ENCODE measurements at places on chromosomes 6 and 20.

DNA sequence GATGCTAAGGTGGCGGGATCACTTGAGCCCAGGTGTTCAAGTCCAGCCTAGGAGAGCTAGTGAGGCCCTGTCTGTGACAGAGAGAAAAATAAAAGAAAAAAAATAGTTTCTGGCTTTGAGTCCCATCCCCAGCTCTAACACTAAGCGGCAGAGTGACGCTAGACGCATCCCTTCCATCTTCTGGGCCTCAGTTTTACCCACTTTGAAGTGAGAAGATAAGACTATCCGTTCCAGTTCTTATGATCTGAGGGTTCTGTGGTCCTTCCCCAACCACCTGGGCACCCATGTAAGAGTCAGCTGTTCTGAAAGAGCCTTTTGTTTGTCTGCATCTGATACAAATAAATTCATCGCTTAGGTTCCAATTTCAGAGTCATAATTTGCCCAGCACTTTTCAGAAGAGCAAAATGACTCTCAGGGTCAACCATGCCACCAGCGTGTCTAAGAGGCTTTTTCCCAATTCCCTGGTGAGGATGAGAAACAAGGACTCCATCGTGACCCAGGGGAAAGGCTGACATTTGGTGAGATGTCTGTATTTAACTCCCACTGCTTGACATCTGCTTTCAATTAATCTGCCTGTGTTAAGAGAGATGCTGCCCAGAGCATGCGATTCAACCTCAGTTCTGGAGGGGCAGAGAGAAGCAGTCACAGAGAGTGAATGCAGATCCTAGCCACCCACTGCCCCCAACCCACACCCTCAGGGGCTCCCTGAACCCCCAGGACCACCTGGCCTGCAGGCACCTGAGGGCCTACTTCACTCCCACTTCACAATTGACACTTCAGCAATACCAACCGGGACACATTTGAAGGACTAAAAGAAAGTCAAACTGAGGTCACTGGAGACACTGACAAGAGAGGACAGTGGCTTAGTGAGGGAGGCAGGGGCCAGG, 131.6 kb upstream of the TOP1 start:
- no peak for DNase-seq

DNA sequence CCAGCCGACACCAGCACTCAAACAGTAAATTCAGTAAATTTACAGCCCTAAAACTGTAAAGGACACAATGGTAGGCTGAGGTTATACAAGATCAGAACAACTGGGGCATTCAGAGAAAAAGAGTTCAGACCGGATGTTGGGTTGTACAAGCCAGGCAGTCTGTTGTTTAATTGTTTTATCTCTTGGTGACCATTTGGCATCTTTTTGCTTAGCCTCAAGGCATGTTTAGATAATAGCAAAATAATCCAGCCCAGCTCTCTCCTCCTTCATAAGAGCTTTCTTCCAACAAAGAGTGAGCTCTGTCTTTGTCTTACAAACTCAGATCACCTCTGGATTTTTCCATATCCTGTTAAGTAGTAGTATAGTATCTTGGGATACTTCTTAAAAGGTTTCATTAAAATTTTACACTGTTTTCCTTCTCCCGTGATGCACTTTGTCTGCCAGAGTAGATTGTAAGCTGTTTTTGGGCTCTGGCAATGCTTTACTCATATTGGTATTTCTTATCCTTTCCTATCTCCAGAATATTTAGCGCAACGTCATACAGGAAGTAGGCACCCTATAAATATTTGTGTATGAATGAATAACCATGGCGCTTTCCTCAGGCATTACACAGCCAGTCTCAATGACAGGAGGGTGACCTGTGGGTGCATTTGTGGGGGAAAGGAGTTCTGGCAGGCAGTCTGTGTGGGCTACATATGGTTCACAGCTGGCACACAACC, 35.6 kb upstream of the TRAM2 start:
- DNase-seq: no peak

GRCh38 chr6:77298283-77298682, 165.0 kb downstream of the HTR1B start:
- no peak for DNase-seq

DNA sequence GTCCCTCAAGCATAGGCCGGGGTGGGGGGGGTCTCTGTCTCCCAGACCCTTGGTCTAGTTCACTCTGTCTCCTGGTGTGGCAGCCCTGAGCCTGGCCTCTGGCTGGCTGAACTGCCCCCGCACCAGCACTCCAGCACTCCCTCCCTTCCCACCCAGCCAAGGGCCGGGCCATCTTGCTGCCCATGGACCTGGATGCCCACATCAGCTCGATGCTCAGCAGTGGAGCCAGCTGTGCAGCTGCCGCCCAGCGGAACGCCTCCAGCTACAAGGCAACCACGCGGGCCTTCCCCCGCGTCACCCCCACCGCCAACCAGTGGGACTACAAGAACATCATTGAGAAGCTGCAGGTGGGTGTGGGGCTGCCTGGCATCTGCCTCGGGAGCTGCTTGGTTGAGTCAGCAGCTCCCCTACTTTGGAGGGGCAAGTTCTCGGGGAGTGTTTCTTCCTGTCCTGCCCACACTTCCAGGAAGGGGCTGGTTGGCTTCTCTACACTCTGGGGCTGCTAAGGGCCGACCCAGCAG, 28.4 kb downstream of the UQCC2 start:
- DNase-seq: no peak

- no peak for DNase-seq
Measured at GRCh38 chr6:30380464-30380863, 35.5 kb downstream of the RPP21 start.

GRCh38 chr20:53839423-53840176, 230.8 kb downstream of the BCAS1 start:
- DNase-seq: peak; percentile 77

GRCh38 chr20:8116067-8116811, 15.8 kb upstream of the PLCB1 start:
- DNase-seq: no peak

- no peak for DNase-seq
Measured at GRCh38 chr20:14744723-14745122, 407.3 kb upstream of the FLRT3 start.

- no peak for DNase-seq
Measured at GRCh38 chr6:141610741-141611140, 522.0 kb upstream of the GJE1 start.

DNA sequence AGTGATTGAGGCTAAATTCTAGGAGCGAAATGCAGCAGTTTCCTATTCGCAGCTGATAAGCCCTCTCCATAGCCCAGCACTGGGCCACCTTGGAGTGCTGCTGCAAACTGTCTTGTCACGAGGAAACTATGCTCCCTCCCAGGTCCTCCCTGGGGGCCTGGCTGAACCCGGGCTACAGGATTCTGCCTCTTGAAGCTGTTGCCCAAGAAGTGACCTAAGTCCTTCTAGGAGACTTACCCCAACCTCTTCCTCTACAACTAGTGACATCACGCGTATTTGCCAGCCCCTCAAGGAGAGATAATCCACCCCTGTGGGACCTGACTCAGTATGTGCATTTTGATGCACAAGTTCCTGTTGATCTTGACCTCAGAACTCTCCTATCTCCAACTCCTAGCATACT, 26.5 kb upstream of the ZFAND3 start:
- no peak for DNase-seq

GRCh38 chr6:23077772-23078171, 508.4 kb downstream of the HDGFL1 start:
- DNase-seq: no peak

Data from CD4-positive, alpha-beta T cell treated with Interferon gamma for 1 hour (primary cell).